Osteoblast (primary cell): ENCODE measurements at places on chromosomes 7 and 10. TPM values are rescaled to one million over a fixed set of nuclear protein-coding genes. Genes with fewer than 3 reads are reported as not detected.

LLCFC1 gene
- total RNA-seq, result not detected in 2 replicates

DNA sequence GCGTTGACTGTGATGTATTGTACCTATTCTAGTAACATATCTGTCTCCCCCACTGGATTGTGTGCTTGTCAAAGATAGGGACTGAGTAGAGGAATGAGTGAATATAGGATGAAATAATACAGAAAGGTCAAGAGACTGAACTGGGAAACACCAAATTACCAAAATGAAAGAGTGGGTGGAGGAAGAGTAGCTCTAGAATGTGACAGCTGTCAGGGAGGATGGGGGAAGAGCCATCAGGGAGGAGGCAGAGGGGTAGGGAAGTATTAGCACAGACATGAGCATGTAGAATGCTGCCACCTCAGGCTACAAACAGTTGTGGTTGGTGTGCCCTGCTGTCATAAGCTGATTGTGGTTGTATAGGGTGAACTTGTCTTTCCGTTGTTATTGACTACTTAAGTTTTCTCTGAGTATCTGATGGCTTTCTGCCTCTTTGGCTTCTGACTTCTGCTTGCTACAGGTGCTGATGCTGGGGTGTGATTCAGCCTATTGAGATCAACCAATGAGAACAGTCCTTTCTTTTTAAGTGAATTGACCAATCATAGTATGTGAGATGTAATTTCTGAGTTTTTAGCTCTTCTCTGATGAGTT, 5.6 kb downstream of the CCSER2 start:
- DNase-seq, result no peak

RPEL1 gene
- total RNA-seq, result 0.29 and 0.36 TPM in 2 replicates

DNA sequence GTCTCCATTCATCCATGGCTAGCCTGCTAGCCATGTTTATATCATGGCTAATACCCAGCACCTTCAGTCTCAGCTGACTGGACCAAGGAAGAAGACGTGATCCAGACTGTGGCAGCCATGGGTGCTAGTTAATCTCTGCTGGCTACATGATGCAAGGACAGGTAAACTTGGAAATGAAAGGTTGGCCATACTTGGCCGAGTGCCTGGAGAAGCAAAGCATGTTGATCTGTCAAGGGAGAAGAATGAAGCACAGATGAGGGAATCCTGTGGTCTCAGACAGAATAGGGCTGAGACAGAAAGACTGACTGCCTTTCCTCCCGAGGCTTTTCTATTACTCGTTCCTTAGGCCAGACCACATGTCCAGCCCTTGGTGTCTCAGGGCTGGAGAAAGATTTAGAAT, 41.1 kb downstream of the CPVL start:
- DNase-seq, result no peak

PANK1 gene
- total RNA-seq, result 5.8 and 9.7 TPM in 2 replicates

DNA sequence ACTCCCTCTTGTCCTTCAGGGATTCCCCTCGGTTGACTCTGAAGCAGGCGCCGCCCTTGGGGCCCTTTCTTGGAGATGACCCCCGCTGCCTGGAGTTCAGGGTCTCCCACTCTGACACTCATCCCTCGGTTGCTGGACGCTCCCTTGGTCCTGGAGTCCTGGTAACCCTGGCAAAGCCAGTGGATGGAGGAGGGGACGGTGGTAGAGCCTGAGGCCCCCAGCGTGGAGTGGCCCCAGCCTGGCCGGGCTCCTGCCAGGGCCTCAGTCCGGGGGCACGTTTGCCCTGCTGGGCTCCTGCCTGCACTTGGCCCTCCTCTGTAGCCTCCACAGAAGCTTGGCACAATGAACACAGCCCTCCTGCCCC, 9.3 kb upstream of the CAMK2B start:
- no peak for DNase-seq

DNA sequence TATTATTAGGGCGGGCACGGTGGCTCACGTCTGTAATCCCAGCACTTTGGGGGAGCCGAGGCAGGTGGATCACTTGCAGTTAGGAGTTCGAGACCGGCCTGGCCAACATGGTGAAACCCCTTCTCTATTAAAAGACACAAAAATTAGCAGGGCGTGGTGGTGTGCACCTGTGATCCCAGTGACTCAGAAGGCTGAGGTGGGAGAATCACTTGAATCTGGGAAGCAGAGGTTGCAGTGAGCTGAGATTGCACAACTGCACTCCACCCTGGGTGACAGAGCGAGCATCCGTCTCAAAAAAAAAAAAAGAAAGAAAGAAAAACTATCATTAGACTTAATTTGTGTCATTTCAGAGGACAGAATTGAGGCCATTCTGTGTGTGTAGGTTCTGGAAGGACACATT, 752.7 kb upstream of the GALNT17 start:
- no peak for DNase-seq

CAV1 gene
- 291 and 337 TPM in 2 replicates for total RNA-seq

COL26A1 gene
- total RNA-seq, result not detected in 2 replicates

CPA2 gene
- total RNA-seq, result not detected in 2 replicates

DNA sequence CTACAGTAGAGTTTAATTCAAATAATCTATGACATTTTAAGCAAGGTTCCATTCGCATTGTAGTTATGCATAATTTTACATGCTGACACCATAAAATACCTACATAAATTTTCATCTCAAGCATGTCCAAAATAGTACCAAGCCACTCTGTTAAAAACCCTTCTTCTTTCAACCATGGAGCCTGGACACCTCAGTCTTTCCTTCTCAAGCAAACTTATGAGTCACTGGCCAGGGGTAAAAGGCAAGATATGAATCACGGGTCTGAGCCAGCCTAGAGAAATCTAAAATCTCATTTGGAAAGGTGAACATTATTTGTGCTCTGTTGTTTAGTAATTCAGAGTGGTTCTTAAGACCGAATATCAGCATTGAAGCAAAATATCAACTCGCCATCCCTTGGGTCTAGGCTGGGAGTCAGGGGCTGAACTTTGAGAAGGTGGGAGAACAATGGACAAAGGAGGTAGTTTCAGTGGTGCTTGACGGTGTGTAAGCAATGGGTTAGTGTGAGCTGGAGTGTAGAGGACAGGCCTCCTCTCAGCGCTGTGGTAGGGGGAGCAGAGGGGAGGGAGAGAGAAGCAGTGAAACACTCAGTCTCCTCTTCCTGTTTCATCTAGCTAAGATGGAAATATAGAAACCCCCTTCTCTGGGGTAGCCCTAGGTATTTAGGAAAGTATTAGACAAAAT, 19.1 kb upstream of the GPAM start:
- DNase-seq, result peak; percentile 83

DNA sequence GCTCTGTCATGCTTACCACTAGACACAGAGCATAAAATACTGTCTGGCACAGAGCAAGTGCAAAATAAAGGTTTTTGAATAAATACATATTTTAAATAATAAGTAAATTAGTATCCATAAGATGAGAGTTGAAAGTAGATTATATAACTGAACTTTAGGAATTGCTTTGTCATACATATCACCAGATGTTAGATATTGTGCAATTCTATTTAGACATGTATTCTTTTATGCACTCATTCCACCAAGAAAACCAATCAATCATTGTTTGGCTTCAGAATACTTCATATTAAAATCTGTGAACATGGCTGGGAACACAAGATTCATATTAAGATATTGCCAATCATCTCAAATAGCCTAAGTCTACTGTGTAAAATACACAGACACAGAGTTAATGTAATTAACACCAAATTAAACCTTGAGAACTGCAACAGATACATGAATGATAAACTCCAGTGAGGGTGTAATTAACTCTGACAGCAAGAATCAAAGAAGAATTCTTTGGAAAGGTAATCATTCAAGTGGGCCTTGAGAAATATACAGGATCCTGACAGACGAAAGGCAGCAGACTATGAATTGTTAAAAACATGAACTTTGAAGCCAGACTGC, 201.0 kb upstream of the PTN start:
- DNase-seq, result no peak

- DNase-seq, result no peak
Measured at GRCh38 chr7:30254248-30254647, 30.1 kb upstream of the ZNRF2 start.

PNLIPRP2 gene
- total RNA-seq, result not detected in 2 replicates

LBX1 gene
- total RNA-seq, result not detected in 2 replicates

DNA sequence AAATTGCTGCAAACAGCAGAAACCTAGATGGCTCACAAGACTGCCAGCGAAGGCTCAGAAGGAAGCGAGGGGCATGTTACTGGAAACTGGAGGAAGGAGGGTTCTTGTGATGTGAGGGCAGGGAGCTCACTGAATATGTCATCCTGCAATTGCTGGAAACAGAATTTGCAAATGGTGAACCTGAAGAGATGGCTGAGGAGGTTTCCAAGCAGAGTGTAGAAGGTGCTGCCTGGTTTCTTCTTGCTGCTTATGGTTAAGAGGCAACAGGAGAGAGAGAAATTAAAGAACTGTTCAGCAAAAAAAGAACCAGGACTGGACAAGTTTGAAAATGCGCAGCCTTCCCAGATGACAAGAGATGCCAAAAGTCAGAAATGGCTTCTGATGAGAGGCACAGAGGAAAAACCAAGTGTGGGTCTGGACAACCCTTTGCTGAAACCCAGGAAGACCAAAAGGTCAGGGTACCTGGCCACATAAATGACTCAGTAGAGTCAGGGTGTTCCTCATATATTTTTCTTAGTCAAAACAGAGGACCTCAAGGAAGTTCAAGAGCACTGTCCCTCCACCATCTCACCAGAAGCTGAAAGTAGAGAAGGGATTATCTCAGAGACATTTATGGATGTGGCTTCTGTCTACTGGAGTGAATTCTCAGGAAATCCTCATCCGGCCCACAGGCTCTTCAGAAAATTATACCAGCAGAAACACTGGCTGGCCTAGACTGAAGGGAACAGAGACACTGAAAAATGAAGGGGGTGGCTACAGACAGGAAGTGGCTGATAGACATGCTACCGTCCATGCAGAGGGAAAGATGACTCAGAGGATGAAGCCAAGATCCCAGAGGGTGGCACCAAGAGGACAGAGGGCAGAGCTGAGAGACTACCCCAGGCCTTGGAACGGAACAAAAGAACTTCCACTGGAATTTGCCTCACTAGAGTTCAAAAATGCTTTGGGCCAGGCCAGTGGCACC, 10.1 kb downstream of the PAPOLB start:
- DNase-seq, result no peak

TLX1 gene
- total RNA-seq, result not detected in 2 replicates

- DNase-seq, result peak; percentile 67
Measured at GRCh38 chr7:117688126-117688525, 185.1 kb downstream of the CTTNBP2 start.

DNA sequence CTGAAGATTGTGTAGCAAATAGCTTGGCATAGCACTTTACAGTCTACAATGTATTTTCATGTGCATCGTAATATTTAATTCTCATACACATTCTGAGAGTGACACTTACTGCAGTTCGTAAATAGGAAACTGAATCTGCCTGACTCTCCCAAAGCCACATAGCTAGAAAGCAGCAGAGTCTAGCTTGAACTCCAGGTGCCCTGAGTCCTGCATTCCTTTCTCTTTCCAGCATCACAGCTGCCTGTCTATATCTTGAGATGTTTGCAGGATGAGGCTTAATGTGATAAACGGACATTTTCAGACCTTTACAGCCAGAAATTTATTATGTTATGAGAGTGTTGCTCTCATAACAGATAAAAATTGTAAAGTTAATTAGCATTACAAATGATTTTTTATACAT, 132.9 kb upstream of the PLXDC2 start:
- no peak for DNase-seq

- no peak for DNase-seq
Measured at GRCh38 chr10:96548589-96548988, 34.9 kb upstream of the TLL2 start.

DNA sequence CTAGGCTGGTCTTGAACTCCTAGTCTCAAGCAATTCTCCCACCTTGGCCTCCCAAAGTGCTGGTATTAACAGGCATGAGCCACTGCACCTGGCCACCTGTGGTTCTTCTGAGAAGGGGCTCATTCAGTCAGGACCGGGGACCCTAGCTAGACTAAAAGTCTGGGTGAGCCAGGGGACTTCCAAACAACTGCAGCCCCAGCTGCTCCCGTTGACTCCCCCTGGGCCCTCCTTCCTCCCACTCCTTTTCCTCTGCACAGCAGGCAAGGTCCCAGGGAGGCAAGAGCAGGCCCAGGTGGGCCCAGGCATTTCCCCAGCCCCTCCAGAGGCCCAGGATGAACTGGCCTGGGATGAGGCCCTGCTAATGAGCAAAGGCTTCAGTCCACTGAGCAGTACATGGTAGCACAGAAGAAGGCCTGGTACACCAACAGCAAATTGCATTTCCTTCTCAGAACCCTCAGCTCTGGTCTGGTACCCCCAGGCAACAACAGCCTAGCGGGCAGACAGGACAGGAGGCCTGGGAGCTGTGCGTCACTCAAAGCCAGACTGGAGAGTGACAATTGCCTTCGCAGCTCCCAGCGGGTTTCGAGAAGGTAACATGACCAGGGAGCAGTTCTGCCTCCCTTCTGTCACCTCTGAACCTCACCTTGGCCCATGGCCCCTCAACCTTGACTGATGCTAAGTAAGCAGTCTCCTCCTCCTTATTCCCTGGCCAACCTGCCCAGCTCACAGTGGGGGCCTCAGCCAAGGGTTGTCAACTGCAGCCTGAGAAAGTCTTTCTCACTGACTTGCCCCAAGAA, 30.7 kb upstream of the HSPA12A start:
- no peak for DNase-seq

COBL gene
- total RNA-seq, result under 0.01 TPM in 2 replicates

RBM20 gene
- total RNA-seq, result under 0.01 TPM in 1 of 2 replicates, not detected in the other

GRCh38 chr7:132141109-132141508, 435.2 kb downstream of the PLXNA4 start:
- peak; percentile 86 for DNase-seq

LRRD1 gene
- 0.29 and 0.36 TPM in 2 replicates for total RNA-seq
